ENCODE measurements at places on chromosomes 3 and 15.
A peak's percentile ranks its signal among the peaks of the same experiment; 100 is the strongest.

DNA sequence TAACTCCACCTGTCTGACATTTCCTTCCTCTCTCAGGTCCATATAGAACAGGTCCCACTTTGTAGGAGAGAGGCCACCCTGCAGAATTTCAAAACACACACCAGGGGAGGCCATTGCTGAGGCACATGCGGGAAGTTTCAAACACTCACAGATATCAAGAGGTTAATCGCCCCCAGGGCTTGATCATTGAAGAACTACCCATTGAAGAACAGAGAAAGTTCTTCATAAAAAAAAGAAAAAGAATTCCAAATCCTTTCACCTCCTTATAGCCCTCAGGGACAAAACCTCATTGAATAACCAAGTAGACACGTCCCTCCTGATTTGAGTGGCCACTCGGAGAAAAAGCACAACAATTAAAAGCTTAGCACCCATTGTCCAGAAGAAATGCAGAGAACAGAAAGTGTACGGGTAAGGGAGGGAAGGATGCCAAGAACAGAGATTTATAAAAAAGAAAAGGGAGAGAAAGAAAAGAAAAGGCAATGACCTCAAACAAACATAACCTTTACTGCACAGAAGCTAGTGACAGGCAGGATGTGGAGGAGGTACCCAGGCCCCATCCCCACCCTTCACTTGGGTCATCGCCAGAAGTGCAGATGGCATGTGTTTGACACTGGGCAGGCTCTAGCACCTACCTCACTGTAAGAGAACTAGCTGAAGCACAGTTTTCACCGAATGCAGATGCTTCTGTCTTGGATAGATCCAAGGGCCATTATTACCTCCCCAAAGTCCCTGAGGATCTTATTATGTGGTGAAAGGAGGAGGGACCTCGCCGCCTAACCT is 112.3 kb upstream of the HES1 start:
- DNase-seq, result peak; percentile 99

DNA sequence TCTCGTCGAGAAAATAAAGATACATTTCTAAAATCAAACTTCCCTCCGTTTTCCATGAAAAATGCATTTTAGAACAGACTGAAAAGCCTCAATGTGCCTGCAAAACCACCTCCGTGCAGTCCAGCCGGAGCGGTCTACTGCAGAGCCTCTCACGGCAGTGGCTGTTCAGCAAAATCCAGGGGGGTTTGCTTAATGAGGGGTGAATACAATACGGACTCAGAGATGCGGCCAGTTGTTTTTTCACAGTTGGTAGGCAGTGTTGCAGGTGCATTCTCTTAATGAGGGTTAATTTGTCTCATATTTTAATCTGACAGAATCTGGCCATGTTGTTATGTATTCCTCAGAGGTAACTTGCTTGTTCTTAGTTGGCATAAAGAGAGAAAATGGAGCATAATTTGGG is 223.0 kb downstream of the EBLN2 start:
- DNase-seq, result peak; percentile 85

GRCh38 chr3:3027976-3028567 is 82.1 kb downstream of the IL5RA start:
- DNase-seq, result no peak

GRCh38 chr3:71247221-71247957 is 336.1 kb downstream of the FOXP1 start:
- peak; percentile 88 for DNase-seq

- DNase-seq, result no peak
Measured at GRCh38 chr15:76158815-76159214, 99.0 kb downstream of the TMEM266 start.

DNA sequence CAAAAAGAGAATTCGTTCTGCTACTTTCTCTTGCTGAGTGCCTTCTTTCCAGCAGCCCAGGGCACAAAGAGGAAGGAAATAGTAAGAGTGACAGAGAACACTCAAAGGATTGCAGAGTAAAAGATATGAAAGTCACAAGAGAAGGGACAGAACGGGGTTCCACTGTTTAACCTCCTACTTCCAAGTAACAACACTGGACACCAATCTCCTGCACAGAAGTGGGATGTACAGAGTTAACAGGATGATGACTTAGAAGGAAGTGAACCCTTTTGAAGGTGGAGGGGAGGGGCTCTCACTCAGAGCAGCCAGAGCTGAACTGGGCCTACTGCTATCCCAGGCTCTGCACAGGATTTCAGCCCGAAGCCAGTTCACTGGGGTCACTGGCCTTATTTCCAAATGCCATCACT is 130.1 kb upstream of the PRICKLE2 start:
- peak; percentile 15 for DNase-seq

DNA sequence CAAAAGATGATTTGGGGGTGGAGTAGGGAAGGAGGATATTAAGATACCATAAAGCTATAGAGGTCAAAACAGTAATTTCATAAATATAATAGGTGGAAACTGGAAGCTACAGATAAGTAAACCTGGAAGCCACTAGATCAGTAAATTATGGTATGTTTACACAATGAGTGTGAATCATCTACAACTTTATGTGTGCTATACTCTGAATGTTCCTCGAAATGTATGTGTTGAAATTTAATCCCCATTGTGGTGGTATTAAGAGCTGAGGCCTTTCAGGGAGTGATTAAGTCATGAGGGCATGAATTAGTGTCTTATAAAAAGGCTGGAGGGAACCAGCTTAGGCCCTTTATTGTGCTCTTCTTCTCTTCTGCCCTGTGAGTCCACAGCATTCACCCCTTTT is 25.2 kb downstream of the EOMES start:
- DNase-seq, result peak; percentile 10

- DNase-seq, result peak; percentile 62
Measured at GRCh38 chr3:140910860-140911259, 30.8 kb upstream of the SLC25A36 start.

DNA sequence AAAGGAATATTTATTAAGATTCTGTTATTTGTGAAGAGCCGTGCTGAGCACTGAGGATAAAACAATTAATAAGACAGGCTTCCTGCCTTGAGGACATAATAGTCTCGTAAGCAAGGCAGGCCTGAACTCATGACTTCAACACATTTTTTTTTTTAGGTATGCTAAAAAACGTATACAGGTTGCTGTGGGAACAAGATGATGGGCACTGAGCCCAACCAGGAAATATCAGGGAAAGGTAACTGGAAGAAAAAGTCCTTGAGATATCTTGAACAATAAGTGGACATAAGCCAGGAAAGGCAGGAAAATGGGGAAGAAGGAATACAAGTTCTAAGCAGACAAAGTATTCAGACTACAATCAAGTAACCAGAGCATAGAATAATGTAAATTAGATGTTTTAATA is 26.1 kb downstream of the CERS3 start:
- no peak for DNase-seq

DNA sequence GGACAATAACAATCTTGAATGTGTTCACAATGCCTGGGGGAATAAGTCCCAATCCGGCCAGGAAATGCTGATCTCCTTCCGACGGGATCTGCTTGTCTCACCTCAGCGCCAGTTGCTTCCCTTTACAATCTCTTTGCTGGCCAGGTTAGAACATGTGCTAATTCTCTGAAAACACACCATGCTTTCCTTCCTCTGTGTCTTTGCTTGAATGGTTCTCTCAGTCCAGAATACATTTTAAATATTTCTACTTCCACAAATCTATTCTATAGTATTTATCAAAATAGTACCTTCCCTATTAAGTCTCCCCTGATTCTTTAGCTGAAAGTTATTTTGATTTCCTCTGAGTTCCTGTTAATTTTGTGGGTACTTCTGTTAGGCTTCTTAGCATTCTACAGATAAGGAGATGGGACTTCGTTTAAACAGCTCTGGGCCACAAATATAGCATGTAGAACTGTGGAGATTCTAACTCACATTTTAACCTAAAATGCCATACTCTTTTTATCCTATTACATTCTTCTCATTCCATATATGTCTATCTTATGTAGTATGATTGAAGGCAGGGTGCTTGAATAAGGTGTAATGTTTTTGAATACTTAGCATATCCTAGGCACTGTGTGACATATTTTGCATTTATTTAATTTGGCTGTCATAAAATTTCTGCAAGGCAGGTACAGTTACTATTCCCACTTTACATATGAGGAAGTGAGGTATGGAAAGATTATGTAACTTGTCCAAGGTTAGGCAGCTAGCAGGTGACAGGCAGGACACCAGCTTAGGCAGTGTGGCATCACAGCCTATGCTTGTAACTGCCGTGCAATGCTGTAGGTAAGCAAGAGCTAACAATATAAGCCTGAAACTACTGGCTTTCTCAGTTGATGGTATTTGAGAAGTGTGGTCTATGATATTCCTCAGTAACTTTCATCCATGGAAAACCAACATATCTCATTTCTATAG is 299.8 kb downstream of the LPP start:
- DNase-seq, result no peak

DNA sequence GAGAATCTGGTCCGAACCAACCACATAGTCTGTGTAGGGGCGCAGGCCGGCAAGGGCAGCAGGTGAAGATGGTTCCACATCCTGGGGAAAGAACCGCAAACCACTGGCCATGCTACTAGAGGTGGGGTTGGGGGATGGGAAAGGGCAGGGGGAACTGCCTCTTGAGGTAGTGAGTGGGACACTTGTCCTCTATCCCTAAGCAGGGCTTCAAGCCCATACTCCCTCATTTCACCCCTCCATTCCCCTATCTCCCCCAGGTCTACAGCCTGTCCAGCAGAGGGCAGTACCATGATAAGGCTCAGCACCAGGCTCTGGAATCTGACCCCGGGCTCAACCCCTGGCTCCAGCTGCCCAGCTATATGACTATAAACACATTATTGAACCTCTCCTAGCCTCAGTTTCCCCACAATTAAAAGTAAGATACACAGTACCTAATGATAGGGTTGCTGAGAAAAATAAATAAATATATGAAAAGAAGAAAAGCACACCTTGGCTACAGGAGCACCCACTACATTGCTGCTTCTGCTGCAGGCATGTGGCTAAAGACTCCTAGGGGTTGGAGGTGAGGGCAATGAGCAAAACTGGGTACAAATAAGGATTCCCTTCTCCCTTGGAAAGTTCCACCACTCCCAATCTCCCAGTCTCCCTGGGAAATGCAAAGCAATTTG is 6.3 kb downstream of the GORASP1 start:
- DNase-seq, result peak; percentile 30

DNA sequence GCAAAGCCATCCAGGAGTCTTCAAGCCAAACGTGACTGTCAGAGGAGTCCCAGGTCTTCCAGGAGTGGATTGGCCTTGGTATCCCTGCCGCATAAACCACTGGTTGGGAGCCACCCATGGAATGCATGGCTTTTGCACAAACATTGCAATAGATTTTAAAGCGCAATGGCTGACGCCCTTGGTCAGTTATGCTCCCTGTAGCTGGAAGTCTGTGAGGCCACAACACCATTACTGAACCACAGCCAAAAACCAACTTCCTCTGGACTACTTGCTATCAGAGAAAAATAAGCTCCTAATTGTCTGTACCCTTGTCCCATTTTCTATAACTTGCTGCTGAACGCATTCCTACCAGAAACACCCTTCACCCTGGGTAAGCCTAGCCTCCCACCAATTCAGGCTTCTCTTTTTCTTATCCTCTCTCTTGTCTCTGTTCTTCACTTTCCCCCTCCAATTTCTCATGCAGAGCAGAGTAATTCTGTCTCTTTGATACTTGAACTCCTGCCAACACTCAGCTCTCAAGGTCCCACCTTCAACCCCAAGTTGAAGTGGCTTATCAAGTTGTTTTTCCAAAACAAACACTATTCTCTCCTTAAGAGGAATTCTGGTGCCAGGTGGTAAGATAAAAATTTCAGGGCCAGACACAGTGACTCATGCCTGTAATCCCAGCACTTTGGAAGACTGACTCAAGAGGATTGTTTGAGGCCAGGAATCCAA is 176.4 kb upstream of the UBE2E1 start:
- peak; percentile 16 for DNase-seq

GRCh38 chr3:138849222-138849940 is 14.7 kb upstream of the PIK3CB start:
- DNase-seq, result no peak

DNA sequence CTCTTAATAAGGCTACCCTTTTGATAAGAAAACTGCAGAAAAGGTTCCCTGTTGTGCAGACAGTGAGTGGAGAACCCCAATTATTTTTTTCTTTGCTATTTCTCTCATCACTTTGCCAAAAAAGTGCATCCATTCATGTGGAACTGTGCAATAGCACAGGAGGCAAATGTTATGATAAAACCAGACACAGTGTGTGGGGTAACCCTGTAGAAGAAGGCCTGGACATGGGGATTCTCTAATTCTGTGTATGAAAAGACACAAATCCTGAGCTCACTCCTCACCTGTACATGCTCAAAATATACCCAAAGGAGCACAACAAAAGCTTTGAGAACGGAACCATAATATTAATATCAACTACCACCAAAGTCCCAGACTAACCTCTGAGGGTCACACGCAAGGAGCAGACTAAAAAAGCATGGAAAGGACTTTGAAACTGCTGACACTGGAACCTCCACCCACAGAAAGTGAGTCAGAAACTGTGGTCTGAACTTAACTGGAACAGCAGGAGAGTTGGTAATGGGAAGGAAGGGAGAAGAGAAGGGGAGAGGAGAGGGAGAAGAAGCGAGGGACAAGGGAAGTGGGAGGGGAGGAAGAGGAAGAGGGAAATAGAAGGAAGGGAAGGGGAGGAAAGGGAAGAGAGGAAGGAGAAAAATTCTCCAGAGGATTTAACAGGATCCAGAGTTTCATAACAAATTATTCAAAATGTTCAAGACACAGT is 299.9 kb downstream of the TBC1D5 start:
- DNase-seq, result no peak

DNA sequence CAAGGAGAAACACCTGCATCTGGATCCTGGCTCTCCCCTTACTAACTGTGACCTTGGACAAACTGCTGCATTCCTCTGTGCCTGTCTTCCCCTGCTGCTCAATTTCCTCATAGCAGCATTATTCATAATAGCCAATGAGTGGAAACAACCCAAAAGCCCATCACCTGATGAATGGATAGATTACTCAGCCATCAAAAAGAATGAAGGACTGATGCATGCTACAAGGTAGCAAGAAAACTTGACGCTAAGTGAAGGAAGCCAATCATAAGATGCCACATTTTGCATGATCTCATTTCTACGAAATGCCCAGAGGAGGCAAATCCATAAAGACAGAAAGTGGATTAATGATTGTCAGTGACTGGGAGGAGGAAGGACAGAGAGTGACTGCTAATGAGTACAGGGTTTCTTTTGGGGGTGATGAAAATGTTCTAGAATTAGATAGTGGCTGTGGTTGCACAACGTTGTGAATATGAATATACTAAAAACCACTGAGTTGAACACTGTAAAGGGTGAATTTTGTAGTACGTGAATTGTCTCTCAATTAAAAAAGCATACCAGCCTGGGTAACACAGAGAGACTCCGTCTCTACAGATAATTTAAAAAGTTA is 11.2 kb downstream of the IGDCC4 start:
- no peak for DNase-seq
